DMS79 (cell line): ENCODE measurements at places on chromosomes 5 and 9.

DNA sequence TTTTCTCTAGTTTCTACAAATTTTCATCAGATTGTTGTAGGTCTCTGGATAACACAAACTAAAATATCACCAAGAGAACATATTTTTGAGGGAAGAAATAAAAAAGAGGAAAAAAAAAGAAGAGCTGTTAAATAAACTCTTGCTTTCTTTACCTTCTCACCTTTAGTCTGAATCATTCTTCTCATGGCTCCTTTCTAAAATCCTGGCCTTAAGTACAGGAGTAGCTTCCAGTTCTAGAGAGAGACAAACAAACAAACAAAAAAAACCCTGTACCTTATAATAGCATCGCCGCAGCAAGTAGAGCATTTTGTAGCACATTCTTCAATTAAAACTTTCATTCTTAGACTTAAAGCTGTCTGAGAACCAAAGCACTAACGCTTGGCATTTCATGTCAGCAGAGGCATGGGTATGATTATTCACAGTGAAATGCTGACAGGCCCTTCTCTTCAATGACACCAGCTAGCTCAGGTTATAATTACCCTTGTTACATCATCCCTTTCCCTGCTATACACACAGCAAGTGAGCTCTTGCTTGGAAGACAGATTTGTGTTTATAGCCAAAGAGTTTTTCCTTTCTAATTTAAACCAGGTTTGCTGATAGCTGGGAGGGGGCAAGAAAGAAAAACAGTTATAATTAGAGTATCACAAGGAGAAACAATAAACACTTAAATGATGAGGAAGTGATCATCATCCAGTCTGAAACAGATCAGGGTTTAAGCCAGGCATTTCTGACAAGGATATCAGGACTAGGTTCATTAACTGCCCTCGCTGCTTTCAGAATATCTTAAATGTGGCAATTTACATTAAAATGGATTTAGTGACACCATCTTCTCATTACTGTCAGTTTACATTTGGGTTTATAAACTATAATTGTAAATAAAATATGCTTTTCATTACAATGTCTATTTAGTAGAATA lies 510.9 kb upstream of the ZNF608 start:
- DNase-seq, result no peak

DNA sequence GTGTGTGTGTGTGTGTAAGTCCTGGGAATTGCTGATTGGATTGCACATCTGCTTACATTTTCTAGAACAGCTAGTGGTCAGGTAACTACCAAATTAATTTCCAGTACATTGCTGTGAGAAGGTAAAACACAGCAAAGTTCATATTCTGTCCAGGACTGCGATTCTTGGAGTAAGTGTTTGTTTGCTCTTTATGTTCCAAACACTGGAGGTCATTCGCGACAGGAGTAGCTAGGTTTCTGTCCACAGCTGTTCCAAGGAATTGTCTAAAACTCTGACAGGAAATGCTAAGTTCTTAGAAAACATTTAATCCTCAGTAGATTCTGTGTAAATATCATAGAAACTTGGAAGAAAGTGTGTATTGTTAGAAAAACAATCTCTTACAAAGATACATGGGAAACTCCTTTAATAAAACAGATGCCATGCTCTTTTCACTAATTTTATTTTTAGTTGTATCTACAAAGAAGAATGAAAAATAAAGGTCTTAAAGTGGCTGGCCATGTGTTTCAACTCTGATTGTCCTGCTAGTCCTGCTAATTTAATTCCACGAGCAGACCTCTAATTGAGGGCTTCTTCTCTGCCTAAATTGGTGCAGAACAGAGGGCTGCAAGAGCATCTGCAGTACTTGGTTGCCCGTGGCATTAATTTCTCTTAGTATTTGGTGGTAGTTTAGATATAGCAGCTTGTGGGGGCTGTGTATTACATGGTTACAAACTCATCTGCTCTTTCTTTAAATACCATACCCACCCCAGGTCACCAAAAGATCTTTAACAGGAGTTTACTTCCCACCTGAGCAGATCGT lies 464.5 kb downstream of the RASEF start:
- DNase-seq, result no peak

DNA sequence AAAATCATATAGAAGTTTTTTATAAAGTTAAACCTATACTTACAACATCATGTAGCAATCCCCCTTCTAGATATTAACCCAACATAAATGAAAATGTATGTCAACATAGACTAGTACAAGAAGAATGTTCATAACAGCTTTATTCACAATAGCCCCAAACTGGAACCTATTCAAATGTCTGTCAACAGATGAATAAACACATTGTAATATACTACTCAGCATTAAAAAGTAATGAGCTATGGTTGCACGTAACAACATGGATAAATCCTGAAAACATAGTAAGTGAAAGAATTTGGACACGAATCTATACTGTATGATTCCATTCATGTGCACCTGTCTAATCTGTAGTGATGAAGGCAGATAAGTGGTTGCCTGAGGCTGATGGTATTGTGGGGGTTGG lies 73.9 kb downstream of the CSNK1G3 start:
- DNase-seq, result no peak

DNA sequence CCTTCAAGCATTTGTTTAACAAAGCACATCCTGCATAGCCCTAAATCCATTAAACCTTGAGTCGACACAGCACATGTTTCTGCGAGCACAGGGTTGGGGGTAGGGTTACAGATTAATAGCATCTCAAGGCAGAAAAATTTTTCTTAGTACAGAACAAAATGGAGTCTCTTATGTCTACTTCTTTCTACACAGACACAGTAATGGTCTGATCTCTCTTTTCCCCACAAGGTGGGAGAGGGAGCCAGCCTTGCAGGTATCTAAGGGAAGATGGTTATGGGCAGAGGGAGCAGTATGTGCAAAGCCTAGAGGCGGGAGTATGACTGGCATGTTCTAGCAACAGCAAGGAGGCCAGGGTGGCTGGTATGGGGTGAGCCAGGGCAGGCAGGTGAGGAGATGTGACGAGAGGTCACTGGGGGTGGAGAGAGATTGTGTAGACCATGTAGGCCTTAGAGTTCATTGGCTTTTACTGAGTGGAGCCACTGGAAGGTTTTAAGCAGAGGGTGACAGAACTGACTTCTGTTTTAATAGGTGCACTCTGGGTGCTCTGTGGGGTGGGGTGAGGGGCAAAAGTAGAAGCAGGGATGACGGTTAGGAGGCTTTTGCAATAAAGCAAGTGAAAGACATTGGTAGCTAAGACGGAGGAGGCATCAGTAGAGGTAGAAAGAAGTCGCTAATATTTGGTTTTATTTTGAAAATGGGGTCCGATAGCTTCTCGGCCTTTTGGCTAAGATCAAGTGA lies 5.1 kb upstream of the RPS14 start:
- no peak for DNase-seq

- no peak for DNase-seq
Measured at GRCh38 chr5:68818057-68818695, 275.6 kb upstream of the SLC30A5 start.

DNA sequence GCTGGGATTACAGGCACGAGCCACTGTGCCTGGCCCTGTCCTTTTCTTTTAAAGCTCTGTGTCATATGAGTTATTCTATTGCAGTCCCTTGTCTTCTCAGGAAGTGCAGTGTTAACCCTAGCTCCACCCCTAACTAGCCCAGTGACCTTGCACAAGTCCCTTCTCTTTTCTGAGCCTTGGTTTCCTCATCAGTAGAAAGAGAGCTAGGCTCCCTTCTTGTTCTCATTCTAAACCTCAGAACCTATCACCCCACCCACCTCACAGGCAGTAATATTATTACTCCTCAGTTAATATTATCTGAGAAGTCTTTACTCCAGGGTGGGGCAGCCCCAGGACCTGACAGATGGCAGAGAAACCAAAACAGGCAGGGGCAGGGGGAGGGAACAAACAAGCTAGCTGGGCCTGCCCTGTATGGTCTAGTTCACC lies 7.2 kb downstream of the CYFIP2 start:
- no peak for DNase-seq

DNA sequence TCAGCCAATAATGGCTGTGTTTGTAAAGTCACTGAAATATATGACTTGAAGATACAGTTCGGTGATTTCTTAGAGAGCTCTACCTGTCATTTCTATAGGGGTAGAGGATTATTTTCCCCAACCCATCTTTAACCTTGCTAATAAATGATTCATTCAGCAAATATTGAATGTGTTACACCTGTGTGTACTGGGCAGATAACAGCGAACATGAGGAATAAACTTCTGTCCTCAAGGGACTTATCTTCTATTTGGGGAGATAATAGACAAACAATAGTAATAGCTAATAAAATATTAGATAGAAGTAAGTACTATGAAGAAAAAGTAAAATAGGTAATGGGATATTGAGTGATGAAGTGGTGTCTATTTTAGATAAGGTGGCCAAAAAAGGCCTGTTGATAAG lies 9.3 kb downstream of the TTC23L start:
- DNase-seq, result no peak

DNA sequence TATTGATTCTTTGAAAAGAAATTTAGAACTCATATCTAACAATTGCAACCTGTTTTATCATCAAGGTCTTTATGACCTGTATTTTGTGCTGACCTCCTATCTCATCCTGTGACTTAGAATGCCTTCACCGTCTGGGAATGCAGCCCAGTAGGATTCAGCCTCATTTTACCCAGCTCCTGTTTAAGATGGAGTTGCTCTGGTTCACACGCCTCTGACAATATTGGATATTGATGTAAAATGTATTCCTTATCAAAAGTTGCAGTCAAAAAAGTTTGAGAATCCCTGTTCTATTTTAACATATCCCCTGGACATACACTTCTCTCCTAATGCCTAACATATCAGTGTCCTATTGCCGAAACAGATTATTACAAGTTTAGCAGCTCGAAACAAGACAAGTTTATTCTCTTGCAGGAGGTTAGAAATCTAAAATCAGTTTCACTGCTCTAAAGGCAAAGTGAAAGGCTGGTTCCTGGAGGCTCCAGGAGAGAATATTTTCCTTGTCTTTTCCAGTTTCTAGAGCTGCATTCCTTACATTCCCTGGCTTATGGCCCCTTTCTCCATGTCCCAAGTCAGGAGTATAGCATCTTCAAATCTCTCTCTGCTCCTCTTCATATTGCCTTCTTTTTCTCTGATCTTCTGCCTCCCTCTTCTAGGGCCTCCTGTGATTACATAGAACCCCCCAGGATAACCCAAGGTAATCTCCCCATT lies 31.5 kb upstream of the LVRN start:
- no peak for DNase-seq

GRCh38 chr5:43456556-43456955 lies 27.1 kb downstream of the TMEM267 start:
- no peak for DNase-seq

DNA sequence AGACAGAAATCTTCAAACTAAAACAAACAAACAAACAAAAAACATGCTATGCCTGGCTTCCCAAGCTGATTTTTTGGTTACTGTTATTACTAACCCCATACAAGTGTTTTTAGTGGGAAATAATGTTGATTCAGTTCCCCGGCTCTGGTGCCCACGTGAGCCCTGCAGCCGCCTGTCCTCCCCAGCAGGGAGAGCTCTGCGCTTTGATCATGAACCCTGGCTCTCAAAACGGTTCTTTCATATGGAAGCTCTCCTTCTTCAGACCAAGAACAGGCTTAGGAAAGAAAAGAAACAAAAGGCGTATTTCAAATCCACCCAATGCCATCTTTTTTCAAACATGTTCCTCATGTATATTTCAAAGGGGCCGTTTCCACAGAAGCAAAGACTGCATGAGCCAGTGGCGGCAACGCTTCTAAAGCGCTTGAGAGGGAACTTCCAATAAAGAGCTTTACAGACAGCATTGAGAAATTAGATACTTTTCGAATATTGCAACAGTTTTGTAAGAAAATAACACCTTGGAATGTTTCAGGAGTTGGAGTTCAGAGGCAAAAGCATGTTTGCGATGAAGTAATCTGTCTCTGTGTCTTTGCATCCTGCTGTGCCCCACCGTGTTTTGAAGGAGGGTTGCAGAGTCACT lies 74.8 kb downstream of the ICE1 start:
- DNase-seq, result no peak

GRCh38 chr5:56813302-56813701 lies 2.0 kb upstream of the MAP3K1 start:
- no peak for DNase-seq

DNA sequence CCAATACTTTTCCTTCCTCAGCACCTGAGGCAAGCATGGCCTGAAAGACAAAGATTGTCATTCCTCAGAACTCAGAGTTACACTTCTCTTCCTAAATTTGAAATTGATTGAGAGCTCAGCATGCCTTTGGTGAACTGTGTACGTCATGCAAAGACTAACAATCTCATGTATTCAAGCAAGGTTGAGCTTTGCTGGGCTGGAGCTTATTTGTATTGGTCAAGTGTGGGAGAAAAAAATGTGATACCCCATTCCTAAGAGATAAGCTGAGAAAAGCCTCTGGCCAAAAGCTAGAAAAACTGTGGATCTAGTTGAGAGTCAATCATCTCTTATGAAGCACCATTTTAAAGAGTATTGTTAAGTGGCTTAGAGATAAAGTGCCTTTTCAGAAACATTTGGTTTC lies 392.2 kb downstream of the RASEF start:
- no peak for DNase-seq

GRCh38 chr5:109876030-109876725 lies 186.5 kb downstream of the MAN2A1 start:
- no peak for DNase-seq

DNA sequence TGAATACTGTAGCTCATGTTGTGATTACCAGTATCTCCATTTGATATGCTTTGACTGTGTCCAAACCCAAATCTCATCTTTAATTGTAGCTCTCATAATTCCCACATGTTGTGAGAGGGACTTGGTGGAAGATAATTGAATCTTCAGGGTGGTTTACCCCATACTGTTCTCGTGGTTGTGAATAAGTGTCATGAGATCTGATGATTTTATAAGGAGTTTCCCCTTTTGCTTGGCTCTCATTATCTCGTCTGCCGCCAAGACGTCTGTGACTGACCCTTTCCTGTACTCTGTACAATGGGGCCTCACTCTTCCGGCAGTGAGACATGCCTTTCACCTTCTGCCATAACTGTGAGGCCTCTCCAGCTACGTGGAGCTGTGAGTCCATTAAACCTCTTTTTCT lies 59.3 kb downstream of the TRIO start:
- no peak for DNase-seq
